ENCODE measurements at places on chromosomes 2 and 18. TPM values are rescaled to one million over a fixed set of nuclear protein-coding genes. Genes with fewer than 3 reads are reported as not detected.

DNA sequence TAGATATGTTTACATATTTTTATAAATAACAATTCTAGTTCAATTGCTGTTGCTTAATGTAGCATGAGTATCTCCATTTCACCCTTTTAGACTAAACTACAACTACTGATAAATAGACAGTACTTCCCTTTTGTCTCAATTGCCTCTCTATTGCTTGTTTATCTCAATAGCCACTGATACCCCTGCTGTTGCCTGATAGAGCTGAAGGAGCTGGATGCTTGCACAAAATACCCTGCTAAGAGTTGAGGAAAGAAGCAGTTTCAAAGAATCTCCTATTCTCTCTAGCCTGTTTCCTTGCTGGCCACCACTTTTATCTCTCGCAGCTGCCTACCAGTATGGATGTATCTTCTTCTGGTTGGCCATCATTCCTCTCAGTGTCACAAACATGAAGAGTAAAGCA is 16.9 kb upstream of the ZNF804A start:
- DNase-seq: no peak

DNA sequence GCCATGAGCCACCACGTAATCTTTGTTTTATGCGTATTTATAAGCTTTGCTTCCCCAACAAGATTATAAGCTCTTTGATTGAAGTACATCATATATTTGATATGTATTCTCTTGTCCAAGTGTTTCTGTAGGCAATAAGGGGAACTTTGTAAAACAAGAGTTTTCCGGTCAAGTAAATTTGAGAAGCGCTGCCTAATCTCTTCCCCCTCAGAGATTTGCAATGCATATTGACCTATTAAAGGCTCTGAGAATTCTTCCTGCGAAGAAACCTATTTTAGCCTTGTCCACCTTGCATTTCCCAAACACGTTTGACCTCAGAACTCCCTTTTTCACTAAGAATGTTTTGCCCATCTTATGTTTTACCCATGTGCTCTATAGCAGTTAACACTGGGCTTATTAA is 26.9 kb upstream of the CASP10 start:
- DNase-seq: no peak

- no peak for DNase-seq
These were observed 568 bp upstream of the STK17B start for GRCh38 chr2:196171946-196172345.

GRCh38 chr2:174593574-174594203 is 3.9 kb downstream of the WIPF1 start:
- no peak for DNase-seq

DNA sequence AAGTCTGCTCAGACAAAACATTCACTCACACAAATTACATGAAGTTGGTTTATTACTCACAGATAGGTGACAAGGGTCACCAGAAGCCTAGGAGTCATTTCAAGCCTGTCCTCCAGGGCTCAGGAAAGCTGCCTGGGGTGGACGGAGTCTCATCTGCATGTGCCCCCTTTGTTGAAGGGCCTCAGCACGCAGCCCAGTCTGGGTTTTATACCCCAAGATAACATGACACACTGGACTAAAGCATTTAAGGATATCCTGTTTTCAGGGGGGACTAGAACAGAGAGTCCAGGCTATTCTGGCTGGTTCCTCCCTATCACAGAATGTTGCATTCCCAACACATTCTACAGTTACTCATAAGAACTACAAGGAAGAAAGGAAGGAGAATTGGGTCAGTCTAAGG is 164.7 kb downstream of the MREG start:
- no peak for DNase-seq

DNA sequence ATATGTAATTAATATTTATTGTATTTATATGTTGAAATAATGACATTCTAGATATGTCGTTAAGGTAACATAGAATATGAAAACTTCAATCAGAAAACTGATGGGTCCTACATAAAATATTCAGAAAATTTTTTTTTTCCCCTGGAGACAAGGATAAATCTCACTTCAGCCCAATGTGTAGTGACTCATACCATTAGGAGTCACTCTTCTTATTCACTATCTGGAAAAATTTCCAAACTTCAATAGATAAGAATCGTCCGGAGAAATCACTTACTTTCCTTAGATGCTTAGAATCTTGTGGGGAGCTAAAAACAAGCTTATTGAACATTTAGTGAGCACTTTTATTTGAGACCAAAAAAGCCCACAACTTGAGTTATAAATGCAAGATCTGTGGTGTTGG is 4.6 kb downstream of the SERPINB13 start:
- no peak for DNase-seq

DNA sequence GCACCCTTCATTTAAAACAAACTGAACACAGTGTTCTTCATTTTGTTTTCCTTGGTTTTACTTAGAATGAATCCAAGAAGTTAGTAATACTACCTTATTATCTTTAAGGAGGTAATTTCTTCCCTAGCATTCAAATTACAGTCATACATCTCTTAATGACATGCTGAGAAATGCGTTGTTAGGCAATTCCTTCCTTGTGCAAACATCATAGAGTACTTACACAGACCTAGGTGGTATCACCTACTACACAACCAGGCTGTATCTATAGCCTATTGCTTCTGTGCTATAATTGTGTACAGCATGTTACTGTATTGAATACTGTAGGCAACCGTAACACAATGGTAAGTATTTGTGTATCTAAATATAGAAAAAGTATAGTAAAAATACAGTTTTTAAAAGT is 8.4 kb upstream of the CABYR start:
- DNase-seq: no peak

GRCh38 chr2:48946449-48947048 is 191.0 kb upstream of the LHCGR start:
- DNase-seq: peak; percentile 10

- no peak for DNase-seq
These were observed 116.4 kb upstream of the RBMS1 start for GRCh38 chr2:160610041-160610440.

GRCh38 chr2:161956738-161957137 is 117.3 kb downstream of the DPP4 start:
- DNase-seq: no peak

GRCh38 chr2:192124571-192124970 is 70.2 kb downstream of the TMEFF2 start:
- no peak for DNase-seq

DNA sequence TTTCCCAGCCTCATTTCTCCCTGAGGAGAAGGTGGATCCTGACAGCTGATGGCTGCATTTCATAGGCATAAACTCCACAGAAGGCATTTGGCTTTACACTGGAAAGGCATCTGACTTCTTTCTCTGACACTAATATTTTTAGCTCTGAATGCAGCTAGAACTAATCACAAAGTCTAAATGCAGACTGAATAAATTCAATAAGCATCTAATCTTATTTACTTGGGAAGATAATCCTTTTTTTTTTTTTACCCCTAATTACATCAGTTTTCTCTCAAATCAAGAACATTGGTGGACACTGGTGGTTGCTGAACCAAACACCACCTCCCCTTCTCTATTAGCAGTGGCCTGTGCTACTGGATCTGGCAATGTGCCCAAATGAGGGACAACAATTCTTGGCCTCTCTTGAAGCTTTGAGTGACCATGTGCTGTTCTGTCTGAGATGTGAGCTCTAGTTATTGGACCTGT is 50.9 kb upstream of the CD226 start:
- no peak for DNase-seq

DNA sequence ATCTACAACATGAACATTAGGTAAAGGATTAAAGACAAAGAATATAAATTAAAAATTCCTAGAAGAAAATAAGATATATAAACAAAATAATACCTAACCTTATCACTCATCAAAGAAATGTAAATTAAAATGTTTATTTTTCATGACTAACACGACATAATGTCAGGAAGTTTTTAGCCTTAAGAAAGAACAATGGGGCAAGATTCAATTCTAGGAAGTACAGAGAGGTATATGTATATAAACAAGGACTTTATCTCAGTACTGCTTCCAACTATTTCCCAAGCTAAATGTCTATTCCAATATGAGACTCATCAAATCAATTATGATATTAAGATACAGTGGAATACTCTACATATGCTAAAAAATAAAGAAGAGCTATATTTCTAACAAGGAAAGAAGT is 44.1 kb downstream of the TTC21B start:
- DNase-seq: no peak

DNA sequence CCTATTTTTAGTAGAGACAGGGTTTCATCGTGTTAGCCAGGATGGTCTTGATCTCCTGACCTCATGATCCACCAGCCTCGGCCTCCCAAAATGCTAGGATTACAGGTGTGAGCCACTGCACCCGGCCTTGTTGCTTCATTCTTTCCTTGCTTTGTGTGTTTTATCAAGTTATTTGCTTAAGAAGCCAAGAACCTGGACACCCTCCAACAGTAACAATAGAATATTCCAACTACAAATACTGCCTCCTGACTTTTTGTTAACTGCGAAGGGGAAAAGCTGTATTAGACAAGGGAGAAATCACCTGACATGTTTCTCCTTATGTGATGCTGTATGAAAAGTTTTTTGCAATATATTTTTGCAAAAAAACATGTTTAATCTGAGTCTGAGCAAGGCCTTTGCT is 297.2 kb downstream of the NCKAP5 start:
- no peak for DNase-seq

DNA sequence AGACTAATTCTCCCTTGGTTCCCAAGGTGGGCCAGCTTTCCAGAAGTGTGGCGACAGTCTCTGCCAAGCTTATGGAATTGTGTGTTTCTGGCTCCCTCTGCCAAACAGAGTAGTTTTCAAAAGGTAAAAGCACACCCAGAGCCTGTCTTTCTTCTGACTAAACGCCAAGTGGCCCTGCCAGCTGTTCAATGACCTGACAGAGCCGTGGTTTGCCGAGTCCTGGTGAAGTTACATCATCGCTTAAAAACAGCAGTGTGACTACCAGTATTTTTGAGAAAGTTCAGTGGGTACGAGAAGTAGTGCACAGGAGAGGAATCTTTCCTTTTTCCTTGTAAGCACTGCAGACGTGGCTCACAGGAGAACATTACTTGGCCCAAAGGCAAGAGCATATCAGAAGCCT is 1.9 kb downstream of the PER2 start:
- DNase-seq: no peak

The NPAS2 gene
- total RNA-seq: 11.2 TPM

The REL gene
- total RNA-seq: 6.7 TPM

The LAMA1 gene
- 29.5 TPM for total RNA-seq

The CLHC1 gene
- 5.8 TPM for total RNA-seq

The TPO gene
- total RNA-seq: not detected

The CRYBA2 gene
- total RNA-seq: not detected

All from kidney epithelial cell (primary cell).